ENCODE measurements at places on chromosomes 2 and 18.

GRCh38 chr2:53569957-53570727, 197.5 kb upstream of the CHAC2 start:
- peak; percentile 30 for DNase-seq

DNA sequence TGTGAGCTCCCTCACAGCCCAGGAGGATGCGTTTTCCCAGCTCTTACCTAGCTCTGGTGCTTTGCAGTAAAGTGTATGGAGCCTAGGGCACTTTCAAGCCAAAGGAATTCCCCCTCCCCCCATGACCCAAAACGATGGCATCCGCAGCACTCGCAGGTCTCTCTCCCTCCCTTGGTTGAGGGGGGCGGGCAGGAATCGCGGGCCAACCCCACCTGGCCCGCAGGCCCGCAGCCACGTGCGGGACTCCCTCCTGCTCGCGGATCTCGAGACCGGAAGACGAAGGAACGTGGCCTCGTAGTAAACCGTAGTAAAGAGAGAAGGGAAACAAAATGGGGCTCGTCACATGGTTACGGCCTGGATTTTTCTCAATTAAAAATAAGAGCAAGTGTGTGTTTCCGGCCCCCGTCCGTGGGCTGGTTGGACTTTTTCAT, 8.5 kb downstream of the IRS1 start:
- no peak for DNase-seq

- no peak for DNase-seq
Observed at GRCh38 chr2:15293262-15293937, 267.7 kb downstream of the NBAS start.

DNA sequence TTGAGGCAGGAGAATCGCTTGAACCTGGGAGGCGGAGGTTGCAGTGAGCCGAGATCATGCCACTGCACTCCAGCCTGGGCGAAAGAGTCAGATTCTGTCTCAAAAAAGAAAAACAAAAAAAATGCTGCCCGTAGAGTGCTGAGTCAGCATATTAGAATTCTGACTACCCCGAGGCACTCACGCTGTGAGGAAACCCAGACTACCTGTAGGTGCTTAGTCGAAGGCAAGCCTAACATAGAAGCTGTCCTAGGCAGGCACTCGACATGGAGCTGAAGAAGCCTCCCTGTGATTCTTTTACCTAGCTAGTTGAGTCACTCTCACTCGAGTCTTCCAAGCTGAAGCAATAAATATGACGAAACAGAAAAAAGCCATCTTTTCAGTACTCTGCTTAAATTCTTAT, 1323.2 kb upstream of the DDX18 start:
- DNase-seq = no peak

DNA sequence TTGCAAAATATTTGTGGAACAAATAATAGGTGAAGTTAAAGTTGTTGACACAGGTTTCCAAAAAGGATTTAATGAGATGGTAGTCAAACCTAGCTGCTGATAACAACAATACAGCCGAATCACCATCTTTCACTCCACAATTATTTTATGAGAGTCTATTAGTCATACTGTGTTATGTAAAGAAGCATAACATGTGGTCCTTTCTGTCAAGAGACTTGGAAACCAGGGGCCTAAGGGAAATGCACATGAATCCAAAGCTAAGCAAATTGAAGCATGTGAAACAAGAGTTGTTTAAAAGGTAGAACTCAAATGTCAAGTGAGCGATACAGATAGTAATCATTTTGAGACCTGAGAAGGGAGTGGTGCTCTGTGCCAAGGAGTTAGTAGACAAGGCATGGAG, 16.0 kb downstream of the CD28 start:
- DNase-seq = no peak

Measured in OCI-M1 (cell line).